CD4-positive, alpha-beta T cell treated with Interleukin-6 at 100 ng/mL for 8 hours (primary cell): ENCODE measurements at places on chromosomes 6 and 20.

GRCh38 chr6:12353731-12354130, 63.6 kb downstream of the EDN1 start:
- DNase-seq: no peak

DNA sequence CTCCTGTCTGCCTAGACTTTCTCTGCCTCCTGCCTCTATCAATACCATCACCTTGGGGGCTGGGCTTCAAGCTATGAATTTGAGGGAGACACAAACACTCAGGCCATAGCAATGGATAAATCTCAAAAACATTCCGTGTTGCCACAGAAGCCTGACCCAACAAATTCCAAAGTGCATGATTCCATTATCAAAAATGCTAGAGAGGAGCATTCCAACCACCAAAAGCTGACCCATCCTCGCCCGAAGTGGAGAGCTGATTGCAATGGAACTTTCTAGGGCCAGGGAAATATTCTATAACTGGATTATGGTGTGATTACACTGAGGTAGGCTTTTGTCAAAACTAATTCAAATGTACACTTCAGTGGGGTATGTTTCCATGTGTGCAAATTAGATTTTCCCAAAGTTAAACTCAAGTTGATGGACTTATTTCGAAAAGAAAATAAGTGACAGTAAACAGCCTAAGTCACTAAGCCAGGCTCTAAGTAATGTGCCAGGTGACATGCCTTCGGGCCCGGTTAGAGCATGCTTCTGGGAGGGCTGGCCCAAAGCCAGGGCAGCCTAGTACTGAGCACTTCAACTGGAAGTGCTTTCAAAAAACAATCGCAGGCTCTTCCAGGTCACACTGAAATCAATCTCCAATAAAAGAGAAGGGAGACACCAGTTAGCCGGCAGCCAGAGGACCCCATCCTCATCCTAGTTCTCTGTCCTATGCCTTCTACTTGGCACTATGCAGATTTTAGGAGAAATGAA, 142.3 kb downstream of the TBXT start:
- no peak for DNase-seq

- no peak for DNase-seq
Measured at GRCh38 chr6:13531956-13532355, 42.4 kb upstream of the SIRT5 start.

DNA sequence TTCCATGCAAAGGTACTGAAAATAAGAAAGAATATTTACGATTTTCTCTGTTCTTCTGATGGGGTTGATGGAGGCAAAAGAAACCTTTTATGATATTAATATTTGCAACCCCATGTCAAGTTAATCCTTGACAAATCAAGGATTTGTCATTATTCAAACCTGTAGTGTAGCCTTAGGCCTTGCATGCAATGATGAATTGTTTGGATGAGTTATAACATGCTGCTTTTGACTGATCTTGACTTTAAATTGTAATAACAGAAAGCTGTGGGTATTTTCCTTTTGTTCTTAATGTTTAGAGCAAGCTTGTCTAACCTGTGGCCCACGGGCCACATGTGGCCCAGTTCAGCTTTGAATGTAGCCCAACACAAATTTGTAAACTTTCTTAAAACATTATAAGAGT, 13.0 kb upstream of the BAG2 start:
- DNase-seq: no peak

DNA sequence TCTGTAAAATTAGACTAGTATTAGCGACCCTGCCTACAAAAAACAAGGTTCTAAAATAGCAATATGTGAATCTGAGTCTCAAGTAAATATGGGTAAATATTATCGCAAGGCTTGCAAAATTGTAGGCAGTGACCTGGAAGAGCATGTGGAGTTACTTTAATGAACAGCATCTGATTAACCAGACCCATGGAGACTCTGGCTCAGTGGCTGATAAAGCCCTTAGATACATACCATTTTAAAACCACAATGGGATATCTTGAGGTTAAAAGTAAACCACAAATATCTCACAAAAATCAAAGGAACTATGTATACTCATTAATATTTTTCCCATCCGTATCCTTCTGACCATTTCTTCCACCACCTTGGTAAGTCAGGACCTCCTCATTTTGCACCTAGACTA, 187.0 kb downstream of the MTFR2 start:
- DNase-seq: no peak

DNA sequence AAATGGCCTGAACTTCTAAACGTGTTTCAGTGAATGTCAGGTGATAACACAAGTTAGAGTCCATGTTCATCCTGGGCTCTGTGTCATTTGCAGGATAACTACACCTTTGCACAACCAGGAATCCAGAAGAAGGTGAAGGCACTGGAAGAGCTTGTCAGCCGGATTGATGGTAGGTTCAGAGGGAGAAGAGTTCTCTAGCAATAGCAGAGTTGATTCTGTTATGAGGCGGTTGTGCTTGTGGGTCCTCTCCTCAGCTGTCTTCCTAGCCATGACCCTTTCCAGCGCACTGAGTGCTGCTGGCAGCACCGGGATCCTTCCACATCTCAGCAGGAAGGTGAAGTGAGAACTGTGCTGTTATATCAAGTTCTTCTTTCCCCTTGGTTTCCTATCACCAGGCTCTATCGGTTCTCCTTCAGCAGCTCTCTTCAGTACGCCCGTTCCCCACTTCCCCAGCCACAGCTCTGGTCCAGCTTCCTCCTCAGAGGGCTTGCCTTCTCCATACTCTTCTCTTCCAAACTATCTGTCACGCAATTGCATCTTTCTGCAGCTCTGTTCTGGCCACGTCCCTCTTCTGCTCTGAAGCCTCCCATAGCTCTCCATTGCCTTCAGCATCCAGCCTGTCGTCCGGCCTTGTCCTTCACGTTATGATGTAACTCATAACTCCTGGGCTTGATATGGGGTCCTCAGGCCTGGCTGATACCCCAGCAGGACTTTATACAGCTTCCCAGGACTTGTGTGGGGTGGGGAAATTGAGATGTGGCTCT, 39.9 kb upstream of the RNF8 start:
- no peak for DNase-seq

- no peak for DNase-seq
Measured at GRCh38 chr20:40255365-40255764, 433.7 kb downstream of the MAFB start.

- no peak for DNase-seq
Measured at GRCh38 chr6:77456531-77457248, 6.6 kb downstream of the HTR1B start.

- DNase-seq: no peak
Measured at GRCh38 chr6:133430530-133430929, 189.4 kb downstream of the EYA4 start.
